ENCODE measurements at places on chromosomes 16 and 17. TPM values are rescaled to one million over a fixed set of nuclear protein-coding genes. Genes with fewer than 3 reads are reported as not detected.

TM4SF5 gene
- total RNA-seq = not detected

CHST5 gene
- total RNA-seq = not detected

EPN3 gene
- not detected for total RNA-seq

- DNase-seq = no peak
Measured at GRCh38 chr16:57632568-57632967, 4.1 kb downstream of the ADGRG1 start.

- no peak for DNase-seq
Measured at GRCh38 chr16:8685617-8686016, 11.2 kb downstream of the ABAT start.

DNA sequence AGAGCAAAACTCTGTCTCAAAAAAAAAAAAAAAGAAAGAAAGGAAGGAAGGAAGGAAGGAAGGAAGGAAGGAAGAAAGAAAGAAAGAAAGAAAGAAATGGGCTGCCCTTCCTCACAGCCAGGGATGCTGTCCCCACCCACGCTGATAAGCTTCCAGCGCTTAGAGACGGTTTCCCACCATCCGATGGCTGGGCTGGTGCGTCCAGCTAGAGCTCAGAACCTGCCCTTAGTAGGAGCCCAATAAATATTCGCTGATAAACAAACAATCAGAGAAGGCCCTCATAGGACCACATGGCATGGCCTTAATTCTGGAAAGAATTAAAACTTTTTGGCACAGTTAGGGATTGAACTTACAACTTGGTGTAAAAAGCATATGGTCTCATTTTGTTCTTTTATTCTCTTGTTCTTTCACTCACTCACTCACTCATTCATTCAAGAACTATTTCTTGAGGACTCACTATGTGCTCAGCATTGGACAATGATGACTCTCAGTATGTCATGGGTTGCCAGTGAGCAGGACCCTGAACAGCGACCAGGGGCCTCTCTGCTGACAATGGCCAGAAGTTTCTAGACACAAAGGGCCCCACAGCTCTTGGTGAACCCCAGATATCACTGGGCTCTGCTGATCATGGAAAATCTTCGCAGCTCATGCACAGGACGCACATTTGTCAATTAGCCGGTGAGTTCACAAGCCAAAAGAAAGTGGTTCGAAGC is 32.5 kb upstream of the TNRC6C start:
- DNase-seq = no peak

GRCh38 chr17:72308744-72309385 is 188.0 kb downstream of the SOX9 start:
- DNase-seq = no peak

All from H4 (cell line).